ENCODE measurements at places on chromosomes 2 and 18.

DNA sequence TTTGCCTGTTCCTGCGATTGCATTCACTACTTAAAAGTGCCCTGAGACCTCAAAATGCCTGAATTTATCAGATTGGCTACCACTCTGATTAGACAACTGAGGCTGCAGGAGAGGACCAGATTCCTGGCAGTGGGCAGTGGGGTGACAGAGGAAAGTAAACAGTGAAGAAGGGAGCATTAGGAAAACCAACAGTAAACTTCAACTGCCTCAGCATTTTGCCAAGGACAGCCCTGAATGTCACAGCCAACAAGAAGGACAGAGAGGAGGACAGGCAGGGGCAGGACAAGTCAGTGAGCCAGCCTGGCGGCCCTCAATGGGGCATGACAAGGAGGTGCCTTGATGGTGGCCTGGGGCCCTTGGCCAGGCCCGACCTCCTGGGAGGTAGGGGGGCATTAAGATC lies 24.3 kb downstream of the ACMSD start:
- no peak for DNase-seq

DNA sequence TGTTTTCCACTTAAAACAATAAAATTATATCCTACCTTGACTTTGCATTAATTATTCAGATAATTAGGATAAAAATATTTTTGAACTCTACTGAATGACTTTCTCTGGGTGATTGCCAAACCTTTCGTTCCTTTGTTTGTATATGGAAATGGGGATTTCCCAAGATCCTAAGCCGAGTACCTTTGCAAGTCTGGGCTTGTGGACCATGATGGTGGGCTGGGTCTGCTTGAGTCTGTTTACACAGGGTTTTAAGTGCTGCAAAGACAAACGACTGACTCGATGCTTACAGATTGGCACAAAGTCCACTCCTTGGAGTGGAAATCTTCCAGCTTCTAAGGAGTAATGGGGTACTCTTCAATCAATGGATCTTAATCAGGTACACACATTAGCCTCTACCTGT lies 659.5 kb downstream of the TSN start:
- no peak for DNase-seq

- no peak for DNase-seq
Measured at GRCh38 chr2:43425659-43426058, 170.2 kb downstream of the THADA start.

DNA sequence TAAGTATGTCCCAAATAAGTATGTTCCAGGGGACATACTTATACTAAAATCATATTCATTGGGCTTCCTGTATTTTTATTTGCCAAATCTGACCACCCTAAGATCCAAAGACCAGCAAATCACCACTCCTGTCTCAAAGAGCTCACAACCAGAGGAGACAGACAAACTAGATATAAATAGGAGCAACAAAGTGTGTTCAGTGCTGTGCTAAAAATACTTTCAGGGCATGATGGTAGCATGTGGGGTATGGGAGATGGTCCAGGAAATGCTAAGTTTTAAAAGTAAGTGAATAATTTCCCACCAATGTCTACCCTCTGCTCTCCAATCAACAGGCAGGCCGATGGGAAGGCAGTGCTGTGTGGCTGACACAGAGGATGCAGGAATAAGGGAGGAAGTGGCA lies 87.1 kb downstream of the C1QL2 start:
- DNase-seq: no peak

GRCh38 chr18:7878265-7879211 lies 311.4 kb downstream of the PTPRM start:
- no peak for DNase-seq

DNA sequence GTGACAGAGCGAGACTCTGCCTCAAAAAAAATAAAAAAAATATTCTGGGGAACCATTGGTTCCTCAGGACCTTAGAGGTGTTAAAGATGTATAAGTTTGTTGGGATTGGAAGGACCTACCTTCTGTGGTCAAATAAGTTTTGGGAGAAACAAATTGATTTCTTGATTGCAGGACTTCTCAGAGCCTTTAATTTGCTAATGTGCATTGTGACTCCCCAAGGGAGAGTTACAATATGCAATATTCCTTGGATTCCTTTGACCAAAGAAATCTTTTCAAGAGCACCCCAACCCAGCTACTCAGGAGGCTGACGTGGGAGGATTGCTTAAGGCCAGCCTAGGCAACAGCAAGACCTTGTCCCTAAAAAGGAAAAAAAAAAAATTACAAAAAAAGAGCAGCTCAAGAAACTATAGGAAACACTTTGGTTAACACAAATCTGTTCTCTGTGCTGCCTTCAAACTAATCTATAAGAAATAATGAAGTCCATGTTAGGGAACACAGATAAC lies 6.5 kb downstream of the NAGK start:
- no peak for DNase-seq

DNA sequence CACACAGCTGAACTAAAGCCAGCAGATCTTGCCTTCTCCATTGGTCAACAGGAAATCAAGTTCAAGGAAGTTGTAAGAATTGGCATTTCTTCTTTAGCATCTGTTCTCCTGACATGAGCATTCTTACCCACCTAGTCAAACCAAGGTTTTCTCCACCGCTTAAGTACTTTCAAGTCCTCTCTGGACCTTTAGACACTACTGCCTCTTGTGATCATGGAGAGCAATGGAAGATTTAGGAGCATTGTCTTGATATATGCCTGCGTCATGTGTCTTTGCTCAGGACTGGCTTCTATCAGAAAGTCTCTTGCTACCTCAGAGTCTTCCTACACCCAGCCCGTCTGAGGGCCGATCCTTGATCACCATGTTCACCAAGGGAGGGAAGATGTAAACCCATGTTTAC lies 262.2 kb downstream of the PHLPP1 start:
- DNase-seq: no peak

- DNase-seq: no peak
Measured at GRCh38 chr2:6496376-6496775, 369.3 kb downstream of the CMPK2 start.

GRCh38 chr2:62163106-62163831 lies 32.6 kb upstream of the B3GNT2 start:
- no peak for DNase-seq

DNA sequence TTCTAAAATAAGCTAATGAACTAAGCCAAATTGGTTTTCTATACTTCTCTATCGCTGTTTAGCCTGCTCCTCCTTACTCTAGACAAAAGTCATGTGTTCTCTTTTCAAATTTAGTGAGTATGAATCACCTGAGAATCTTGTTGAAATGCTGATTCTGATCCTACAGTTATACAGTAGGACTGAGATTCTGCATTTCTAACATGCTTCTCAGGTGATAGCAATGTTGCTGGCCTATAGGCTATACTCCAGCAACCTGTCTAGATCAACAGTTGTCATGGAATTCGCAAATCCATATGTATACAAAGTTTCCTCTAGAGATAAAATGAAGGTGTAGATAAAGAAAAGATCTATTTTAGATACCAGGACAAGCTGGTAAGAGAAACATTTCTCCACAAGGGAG lies 62.9 kb downstream of the MEMO1 start:
- DNase-seq: no peak

- peak; percentile 16 for DNase-seq
Measured at GRCh38 chr2:42141687-42142546, 27.2 kb upstream of the EML4 start.

DNA sequence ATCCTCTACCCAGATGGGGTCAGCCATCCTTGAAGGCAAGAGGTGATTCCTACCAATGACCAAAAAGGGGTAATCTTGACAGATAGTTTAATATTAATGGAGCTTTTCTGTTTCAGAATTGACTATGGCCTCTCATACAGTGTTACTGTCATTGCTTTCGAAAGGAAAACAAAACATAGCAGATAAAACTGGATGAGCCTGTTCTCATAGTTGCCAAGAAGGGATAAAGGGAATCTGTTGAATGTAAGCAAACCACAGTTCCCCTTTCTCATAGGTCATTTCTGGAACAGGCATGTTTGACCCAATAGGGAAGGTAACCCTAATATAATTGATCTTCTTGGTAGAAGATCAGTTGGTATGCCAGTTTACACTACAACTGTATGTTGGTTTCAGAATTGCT lies 1.6 kb downstream of the RAB27B start:
- DNase-seq: no peak

GRCh38 chr2:176769499-176770370 lies 442.9 kb upstream of the HNRNPA3 start:
- DNase-seq: no peak
